ENCODE measurements at places on chromosomes 5 and 9. TPM values are rescaled to one million over a fixed set of nuclear protein-coding genes. Genes with fewer than 3 reads are reported as not detected.

DNA sequence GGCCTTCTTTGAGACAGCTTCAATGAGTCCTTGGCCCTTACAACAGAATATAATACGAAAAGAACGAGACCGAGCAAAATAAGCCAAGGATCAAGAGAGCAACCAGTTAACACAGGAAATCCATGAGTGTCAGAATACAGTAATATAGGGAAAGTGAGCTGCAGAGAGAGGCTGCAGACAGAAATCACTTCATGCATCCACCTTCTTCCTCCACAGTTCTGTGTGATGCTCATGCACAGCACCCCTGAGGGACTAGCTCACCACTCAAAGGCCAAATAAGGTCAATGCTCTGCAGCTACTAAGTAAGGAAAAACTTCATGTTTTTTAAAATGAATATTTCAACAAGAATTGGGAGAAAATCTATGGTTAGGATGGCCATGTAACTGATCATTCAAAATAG is 257.1 kb downstream of the MCTP1 start:
- H3K36me3 ChIP-seq, result no peaks in the 10 kb centered on the region
- DNase-seq, result no peak
- peaks cover 10% of the 10 kb centered on the region for H3K4me1 ChIP-seq
- no peak overlapping the region for H3K4me3 ChIP-seq
- no peaks in the 10 kb centered on the region for H3K27me3 ChIP-seq

- H3K4me3 ChIP-seq, result no peak overlapping the region
- H3K36me3 ChIP-seq, result no peaks in the 10 kb centered on the region
- DNase-seq, result peak; percentile 31
- H3K27me3 ChIP-seq, result peaks cover 2% of the 10 kb centered on the region
- no peak overlapping the region for H3K27ac ChIP-seq
Measured at GRCh38 chr5:108681079-108681921, 66.4 kb upstream of the FER start.

DNA sequence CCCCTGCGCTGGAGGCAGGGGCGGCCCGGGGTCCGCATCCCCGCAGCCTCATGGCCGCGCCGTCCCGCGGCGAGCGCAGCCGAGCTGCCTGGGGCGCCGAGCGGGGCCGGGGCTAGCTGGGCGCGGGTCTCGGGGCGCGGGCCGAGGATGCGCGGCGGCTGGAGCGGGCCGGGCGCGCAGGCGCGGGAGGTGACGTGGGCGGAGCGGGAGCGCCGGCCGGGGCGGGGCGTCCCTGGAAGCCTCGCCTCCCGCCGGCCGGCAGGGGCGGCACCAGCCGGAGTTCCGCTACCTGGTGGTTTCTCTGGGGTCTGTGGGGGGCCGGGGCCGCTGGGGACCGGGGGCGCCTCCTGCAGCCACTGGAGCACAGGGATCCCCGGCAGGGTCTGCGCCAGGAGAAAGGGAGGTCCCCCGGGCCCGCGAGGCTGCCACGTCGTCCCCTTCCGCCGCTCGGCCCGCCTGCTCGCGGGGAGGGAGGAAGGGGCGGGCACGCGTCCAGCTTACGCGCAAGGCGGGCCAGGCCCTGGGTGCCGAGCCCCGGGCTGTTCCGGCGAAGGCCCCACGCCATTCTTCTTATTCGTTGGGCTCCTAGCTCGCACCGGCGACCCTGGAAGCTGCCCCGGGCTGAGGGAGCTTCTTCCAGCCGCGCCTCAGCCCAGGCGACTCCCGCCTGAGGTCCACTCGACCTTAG is at the start of gene LPCAT1:
Gene LPCAT1, minus strand, starts transcription at position 168 of the 688 bp plus-strand sequence. Its CDS starts 116 bp downstream, at position 52.
- peak within 1 kb of the TSS; percentile 72 for H3K27ac ChIP-seq
- H3K4me3 ChIP-seq, result peak within 1 kb of the TSS; percentile 82
- DNase-seq, result peak; percentile 78
- H3K4me1 ChIP-seq, result peaks cover 41% of the 10 kb centered on the region

GRCh38 chr9:93294011-93294410 is 110.1 kb downstream of the WNK2 start:
- DNase-seq, result no peak
- H3K36me3 ChIP-seq, result no peaks in the 10 kb centered on the region
- H3K4me1 ChIP-seq, result peaks cover 4% of the 10 kb centered on the region

LCN9 gene
- total RNA-seq, result not detected

LCN12 gene
- total RNA-seq, result 2.1 TPM

- H3K36me3 ChIP-seq, result no peaks in the 10 kb centered on the region
- DNase-seq, result no peak
- H3K4me1 ChIP-seq, result no peaks in the 10 kb centered on the region
- no peak overlapping the region for H3K27ac ChIP-seq
- peaks cover 12% of the 10 kb centered on the region for H3K27me3 ChIP-seq
Measured at GRCh38 chr5:83608122-83608521, 112.5 kb downstream of the HAPLN1 start.

DNA sequence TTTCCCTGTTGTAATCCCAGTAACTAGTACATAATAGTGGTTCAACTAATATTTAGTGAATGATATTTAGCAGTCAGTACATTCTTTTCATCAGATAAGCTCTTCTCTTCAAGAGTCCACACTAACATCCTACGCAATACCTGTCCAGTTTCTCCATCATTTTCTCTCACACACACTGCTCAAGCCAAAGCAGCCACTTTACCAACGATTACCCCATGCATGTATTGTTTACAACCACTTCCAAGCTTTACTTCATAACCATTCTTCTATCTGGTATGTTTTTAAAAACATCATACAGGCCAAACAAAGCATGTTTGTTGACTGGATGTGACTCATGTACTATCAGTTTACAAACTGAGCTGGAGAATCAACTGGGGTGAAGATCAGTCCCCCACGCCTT is 7.3 kb downstream of the UBTD2 start:
- peaks cover 39% of the 10 kb centered on the region for H3K36me3 ChIP-seq
- no peak for DNase-seq
- peaks cover 52% of the 10 kb centered on the region for H3K4me1 ChIP-seq
- H3K27me3 ChIP-seq, result no peaks in the 10 kb centered on the region

BTNL9 gene
- total RNA-seq, result not detected

FOXD4 gene
- not detected for total RNA-seq

BARHL1 gene
- total RNA-seq, result not detected

GRCh38 chr9:115164511-115164974 is 46.6 kb upstream of the TNC start:
- no peak overlapping the region for H3K4me3 ChIP-seq
- no peaks in the 10 kb centered on the region for H3K4me1 ChIP-seq
- H3K27ac ChIP-seq, result no peak overlapping the region
- DNase-seq, result no peak
- no peaks in the 10 kb centered on the region for H3K36me3 ChIP-seq

DNA sequence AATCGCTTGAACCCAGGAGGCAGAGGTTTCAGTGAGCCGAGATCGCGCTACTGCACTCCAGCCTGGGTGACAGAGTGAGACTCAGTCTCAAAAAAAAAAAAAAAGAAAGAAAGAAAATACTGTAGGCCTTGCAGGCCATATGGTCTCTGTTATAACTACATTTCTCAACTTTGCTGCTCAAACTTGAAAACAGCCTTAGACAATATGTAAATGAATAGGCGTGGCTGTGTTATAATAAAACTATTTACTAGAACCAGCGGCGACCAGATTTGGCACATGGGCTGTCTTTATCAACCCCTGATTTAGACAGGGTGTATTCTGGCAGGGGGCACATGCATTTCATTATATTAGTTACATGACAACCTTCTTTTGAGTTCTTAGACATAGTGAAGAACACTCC is 130.0 kb downstream of the C9orf152 start:
- no peaks in the 10 kb centered on the region for H3K36me3 ChIP-seq
- H3K4me3 ChIP-seq, result no peak overlapping the region
- H3K27me3 ChIP-seq, result no peaks in the 10 kb centered on the region
- no peak overlapping the region for H3K27ac ChIP-seq
- peaks cover 7% of the 10 kb centered on the region for H3K4me1 ChIP-seq

- no peaks in the 10 kb centered on the region for H3K4me1 ChIP-seq
- no peak overlapping the region for H3K4me3 ChIP-seq
- no peaks in the 10 kb centered on the region for H3K36me3 ChIP-seq
- no peak for DNase-seq
Measured at GRCh38 chr5:25181249-25181648, 536.5 kb upstream of the CDH10 start.

UGT3A2 gene
- total RNA-seq, result not detected

PTGS1 gene
- total RNA-seq, result 0.23 TPM

AFAP1L1 gene
- 1.6 TPM for total RNA-seq

GRCh38 chr5:69516769-69517168 is 24.2 kb downstream of the OCLN start:
- no peaks in the 10 kb centered on the region for H3K4me1 ChIP-seq
- peaks cover 2% of the 10 kb centered on the region for H3K27me3 ChIP-seq
- no peak for DNase-seq

IFNB1 gene
- 1.1 TPM for total RNA-seq

GRCh38 chr5:7186818-7187217 is 209.1 kb upstream of the ADCY2 start:
- H3K4me3 ChIP-seq, result no peak overlapping the region
- H3K4me1 ChIP-seq, result no peaks in the 10 kb centered on the region
- no peak overlapping the region for H3K27ac ChIP-seq
- H3K27me3 ChIP-seq, result no peaks in the 10 kb centered on the region
- no peak for DNase-seq

DNA sequence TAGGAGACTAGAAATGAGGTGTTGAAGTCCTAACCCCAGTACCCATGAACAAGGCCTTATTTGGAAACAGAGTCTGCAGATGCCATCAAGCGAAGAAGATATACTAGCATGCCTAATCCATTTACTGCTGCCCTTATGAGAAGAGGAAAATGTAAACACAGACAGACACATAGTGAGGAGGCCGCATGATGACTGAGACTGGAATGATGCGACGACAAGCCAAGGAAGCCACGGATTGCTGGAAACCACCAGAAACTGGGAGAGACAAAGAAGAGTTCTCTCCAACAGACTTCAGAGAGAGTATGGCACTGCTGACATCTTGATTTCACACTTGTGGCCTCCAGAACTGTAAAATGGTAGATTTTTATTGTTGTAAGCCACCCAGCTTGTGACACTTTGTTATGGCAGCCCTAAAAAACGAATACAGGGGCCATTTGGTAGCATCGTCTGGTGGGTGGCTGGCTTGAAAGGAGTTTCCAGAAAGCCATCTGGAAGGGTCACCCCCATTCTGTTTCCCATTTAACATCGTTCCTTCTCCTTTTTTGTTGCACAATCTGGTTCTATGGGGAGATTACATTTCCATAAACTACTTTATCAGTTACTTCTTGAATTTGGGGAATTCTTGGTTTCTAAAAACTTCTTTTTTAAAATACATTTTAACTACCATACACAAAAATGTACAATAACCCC is 193.1 kb downstream of the HSD17B3 start:
- DNase-seq, result no peak
- no peak overlapping the region for H3K27ac ChIP-seq

GRCh38 chr5:107469064-107469463 is 201.7 kb downstream of the EFNA5 start:
- H3K4me1 ChIP-seq, result peaks cover 17% of the 10 kb centered on the region
- no peak overlapping the region for H3K27ac ChIP-seq
- H3K36me3 ChIP-seq, result no peaks in the 10 kb centered on the region

ELAVL2 gene
- total RNA-seq, result not detected

DNA sequence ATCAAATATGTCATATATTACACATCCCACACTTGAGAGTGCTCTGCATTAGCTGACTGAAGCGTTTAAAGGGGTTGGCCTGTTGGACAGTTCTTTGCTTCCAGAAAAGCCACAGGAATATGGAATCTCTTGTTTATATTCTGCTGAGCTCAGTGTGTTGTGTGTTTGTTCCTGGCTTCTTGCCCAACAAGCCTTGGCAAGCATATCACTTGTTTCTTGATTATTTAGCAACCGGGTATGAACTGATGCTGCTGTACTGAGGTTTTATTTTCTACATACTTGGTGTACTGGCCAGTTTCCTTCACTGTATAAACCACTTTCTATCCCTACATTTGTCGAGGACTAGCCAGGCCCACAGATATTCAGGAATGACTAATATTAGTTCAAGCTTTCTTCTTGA is 378.9 kb downstream of the KCTD16 start:
- no peaks in the 10 kb centered on the region for H3K36me3 ChIP-seq
- H3K27ac ChIP-seq, result no peak overlapping the region
- DNase-seq, result no peak
- H3K4me1 ChIP-seq, result no peaks in the 10 kb centered on the region
- H3K27me3 ChIP-seq, result no peaks in the 10 kb centered on the region
- H3K4me3 ChIP-seq, result no peak overlapping the region

- H3K4me3 ChIP-seq, result no peak overlapping the region
- peaks cover 7% of the 10 kb centered on the region for H3K27me3 ChIP-seq
- no peak overlapping the region for H3K27ac ChIP-seq
- H3K36me3 ChIP-seq, result no peaks in the 10 kb centered on the region
- H3K4me1 ChIP-seq, result no peaks in the 10 kb centered on the region
Measured at GRCh38 chr5:34553581-34553980, 102.5 kb upstream of the RAI14 start.

MGAT1 gene
- 171 TPM for total RNA-seq

GRCh38 chr9:75852746-75853145 is 37.7 kb upstream of the PCSK5 start:
- no peaks in the 10 kb centered on the region for H3K27me3 ChIP-seq
- DNase-seq, result no peak
- H3K4me1 ChIP-seq, result no peaks in the 10 kb centered on the region
- no peak overlapping the region for H3K4me3 ChIP-seq
- H3K27ac ChIP-seq, result no peak overlapping the region

DNA sequence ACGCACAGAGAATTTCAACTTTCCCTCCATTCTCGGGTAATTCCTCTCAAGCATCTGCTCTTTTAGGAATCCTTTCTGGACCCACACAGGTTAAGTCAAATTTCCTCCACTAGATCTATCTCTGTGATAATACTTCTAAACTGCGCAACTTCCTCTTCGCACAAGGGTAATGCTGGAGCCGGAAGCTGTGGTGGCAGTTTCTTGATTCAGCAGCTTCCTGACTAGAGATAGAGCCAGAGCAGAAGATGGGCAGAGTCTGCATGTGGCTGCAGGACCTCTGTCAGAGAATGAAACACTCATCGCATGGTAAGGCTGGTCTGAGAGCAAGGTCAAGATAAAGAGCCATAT is 11.1 kb upstream of the CDC42SE2 start:
- H3K4me1 ChIP-seq, result peaks cover 55% of the 10 kb centered on the region
- H3K27ac ChIP-seq, result peak overlapping the region; percentile 96
- H3K4me3 ChIP-seq, result peak overlapping the region; percentile 86
- H3K36me3 ChIP-seq, result peaks cover 17% of the 10 kb centered on the region
- no peaks in the 10 kb centered on the region for H3K27me3 ChIP-seq

CYLC2 gene
- not detected for total RNA-seq

DNA sequence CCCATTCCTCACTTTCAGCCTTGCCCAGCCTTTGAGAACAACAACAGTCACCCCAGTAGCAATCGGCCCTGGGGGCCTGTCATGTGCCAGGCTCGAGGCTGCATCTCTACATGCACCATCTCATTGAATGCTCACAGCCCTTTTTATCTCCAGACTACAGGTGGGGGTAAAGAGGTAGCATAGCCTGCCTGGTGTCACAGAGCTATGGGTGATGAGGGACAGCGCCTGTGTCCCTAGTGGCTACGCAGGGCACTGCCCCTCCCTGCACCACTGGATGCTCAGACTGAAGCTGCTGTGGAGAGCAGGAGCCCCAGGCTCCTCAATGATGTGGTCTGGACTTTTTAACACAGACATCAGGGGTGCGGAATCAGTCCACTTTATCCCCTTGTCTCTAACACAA is 2.8 kb downstream of the CAMK2A start:
- DNase-seq, result peak; percentile 15
- no peaks in the 10 kb centered on the region for H3K36me3 ChIP-seq
- no peak overlapping the region for H3K27ac ChIP-seq
- H3K4me3 ChIP-seq, result no peak overlapping the region
- H3K4me1 ChIP-seq, result no peaks in the 10 kb centered on the region
